Brain (organoid and tissue), 16 donors: ENCODE measurements at places on chromosomes 2 and 18. TPM values are rescaled to one million over a fixed set of nuclear protein-coding genes. Genes with fewer than 3 reads are reported as not detected.

The AQP12A gene
- not detected for polyA plus RNA-seq

The PTPRM gene
- 11.6 TPM for polyA plus RNA-seq

The STRADB gene
- 14.2 TPM for polyA plus RNA-seq

The CD8B2 gene
- polyA plus RNA-seq, result 1.6 TPM
